ENCODE measurements at places on chromosomes 7 and 10.
A peak's percentile ranks its signal among the peaks of the same experiment; 100 is the strongest.

DNA sequence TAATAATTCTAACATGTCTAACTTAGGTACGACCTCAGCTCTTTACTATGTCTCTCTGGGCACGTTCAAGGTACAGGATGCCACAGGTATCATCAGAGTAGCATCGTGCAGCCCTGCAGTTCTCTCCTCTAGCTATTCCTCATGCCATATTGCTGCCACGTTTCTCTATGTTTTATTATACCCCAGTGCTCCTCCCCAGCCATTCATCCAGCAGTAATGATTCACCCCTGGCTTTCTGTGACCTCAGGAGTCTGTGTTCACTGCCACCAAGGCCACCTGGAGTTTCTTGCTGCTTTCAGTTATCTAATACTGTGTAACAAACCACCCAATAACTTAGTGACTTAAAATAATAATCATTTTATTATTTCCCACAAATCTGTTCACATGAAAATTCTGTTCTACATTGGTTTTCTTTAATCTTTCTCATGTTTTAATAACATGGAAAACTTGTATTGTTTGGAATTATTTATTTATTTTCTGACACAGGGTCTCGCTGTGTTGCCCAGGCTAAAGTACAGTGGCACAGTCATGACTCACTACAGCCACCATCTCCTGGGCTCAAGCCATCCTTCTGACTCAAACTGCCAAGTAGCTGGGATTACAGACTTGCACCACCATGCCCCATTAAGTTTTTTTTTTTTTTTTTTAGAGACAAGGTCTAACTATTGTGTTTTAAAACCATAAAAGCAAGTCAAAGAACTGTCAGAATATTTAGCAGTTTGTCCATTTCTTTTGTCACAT, 21.8 kb downstream of the REEP3 start:
- DNase-seq: no peak

GRCh38 chr7:121744877-121745276, 128.1 kb upstream of the PTPRZ1 start:
- DNase-seq: no peak

DNA sequence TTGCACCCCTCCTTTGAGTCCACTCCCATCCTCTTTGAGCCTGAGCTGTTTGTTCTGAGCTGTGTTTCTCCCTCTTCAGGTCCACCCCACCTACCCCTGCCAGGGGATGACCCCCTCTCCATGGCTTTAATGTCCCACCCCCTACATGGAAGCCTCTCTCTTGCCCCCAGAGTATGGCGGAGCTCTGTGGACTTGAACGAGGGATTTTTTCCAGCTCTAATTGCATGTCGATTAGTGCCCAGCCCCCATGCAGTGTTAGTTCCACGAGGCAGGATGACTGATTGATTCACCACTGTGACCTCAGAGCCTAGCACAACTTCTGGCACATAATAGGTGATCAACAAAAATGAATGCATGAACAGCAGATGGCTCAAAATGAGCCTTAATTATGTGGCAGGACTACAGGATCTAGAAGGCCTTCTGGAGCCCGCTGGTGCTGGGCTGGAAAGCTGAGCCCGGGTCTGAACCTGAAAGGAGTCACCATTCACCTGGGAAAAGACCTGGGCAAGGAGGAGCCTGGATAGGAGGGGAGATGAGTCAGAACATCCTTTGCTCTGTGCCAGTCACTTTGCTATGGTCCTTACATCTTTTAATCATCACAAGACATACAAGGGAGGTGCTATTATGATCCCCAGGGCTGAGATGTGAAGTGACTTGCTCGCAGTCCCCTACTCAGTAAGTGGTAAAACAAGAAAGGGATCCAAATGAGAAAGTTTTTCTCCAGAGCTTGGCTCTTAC, 17.1 kb upstream of the SLC18A2 start:
- no peak for DNase-seq

GRCh38 chr7:140155428-140155827, 21.4 kb downstream of the KDM7A start:
- DNase-seq: no peak

- DNase-seq: no peak
Observed at GRCh38 chr7:31663072-31663471, 23.9 kb upstream of the PPP1R17 start.

DNA sequence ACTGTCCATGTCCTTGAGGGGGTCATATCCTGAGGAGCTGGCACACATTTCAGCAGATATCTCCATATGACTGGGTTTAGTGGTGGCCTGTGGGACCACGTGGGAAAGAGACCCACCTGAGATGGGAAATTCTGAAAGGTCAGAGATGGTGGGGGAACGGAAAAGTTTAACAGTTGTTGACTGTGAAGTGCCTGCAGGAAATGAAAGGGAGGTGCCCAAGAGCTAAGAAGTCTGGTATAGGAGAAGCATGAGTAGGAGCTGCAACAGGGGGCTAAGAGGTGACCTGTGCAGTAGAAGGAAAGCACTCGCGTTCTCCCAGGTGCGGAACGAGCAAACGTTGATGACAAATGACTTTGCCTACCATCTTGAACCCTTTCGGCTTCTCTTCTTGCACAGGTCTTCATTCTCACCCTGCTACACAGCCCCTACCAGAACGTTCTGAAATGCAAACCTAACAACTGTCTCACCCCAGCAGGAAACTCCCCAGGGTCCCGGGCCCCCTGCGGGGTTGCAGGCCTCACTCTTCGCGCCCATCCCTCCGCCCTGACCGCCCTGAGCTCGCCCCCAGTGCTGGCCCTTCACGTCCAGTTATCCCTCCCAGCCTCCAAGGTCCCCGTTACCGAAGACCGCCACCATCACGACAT, 9.8 kb upstream of the FXYD4 start:
- no peak for DNase-seq

GRCh38 chr7:156635529-156636385, 4.8 kb upstream of the RNF32 start:
- DNase-seq: no peak

GRCh38 chr10:45454859-45455258, 80.8 kb downstream of the ALOX5 start:
- no peak for DNase-seq

DNA sequence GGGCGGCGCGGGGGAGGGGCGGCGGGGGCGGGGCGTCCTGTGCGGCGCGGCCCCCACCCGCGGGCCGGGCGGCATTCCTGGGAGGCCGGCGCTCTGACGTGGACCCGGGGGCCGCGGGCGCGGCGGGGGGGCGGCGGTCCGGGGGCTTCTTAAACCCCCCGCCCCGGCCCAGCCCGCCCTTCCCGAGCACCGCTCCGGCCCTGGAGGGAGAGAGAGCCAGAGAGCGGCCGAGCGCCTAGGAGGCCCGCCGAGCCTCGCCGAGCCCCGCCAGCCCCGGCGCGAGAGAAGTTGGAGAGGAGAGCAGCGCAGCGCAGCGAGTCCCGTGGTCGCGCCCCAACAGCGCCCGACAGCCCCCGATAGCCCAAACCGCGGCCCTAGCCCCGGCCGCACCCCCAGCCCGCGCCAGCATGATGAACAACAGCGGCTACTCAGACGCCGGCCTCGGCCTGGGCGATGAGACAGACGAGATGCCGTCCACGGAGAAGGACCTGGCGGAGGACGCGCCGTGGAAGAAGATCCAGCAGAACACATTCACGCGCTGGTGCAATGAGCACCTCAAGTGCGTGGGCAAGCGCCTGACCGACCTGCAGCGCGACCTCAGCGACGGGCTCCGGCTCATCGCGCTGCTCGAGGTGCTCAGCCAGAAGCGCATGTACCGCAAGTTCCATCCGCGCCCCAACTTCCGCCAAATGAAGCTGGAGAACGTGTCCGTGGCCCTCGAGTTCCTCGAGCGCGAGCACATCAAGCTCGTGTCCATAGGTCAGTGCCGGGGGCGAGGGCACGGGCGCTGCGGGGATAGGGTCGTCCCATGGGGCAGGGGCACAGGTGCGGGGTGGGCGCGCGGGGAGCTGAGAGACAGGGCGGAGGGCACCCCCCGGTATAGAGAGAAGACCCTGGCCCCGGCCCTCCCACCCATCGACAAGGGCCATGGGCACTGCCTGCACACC, at the start of gene FLNC:
FLNC (plus strand) TSS at position 176 of the 947 bp plus-strand sequence; CDS start at position 408, 232 bp downstream.
- no peak for DNase-seq

DNA sequence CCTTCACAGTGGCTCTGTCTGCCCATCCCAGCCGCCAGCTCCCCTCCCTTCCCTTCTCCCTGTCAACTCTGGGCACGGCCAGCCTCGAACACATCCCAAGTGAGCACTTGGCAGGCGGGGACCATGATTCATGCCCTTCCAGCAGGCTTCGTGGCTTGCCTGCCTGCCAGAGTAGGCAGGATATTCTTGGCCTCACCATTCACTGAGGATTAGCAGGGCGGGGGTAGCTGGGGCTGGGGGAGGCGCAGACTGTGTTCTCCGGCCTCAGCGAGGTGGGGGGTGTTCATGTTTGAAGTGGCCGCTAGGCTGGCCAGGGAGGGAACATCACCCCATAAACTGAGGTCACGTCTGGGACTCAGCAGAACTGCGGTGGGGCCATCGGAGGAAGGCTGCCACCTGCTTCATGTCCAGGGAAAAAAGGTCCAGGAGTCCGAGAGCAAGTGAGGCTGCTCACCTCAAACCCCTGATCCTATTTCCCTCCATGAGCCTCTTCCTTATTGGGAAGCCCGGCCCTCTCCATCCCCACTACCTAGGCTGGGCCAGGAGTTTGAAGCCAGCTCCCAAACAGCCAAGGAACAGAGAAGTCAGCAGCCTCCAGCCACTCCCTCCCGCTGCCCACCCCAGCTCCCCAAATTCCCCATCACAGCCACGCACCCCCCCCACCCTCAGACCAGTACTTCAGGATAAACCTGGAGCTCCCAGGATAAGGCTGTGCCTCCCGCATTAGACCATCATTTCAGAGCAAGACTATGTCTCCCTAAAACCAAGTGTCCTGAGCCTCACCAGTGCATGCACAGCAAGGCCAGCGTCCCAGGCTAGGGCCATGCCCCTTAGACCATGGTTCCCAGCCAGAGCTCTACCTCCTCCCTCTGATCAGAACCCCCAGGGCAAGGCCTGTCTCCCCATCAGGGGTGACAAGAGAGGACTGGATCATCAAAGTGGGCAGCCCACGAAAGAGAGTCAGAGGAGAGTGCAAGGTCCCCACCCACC, 42.8 kb upstream of the RABGEF1 start:
- DNase-seq: no peak

GRCh38 chr7:89002981-89003956, 207.7 kb upstream of the TEX47 start:
- peak; percentile 2 for DNase-seq

DNA sequence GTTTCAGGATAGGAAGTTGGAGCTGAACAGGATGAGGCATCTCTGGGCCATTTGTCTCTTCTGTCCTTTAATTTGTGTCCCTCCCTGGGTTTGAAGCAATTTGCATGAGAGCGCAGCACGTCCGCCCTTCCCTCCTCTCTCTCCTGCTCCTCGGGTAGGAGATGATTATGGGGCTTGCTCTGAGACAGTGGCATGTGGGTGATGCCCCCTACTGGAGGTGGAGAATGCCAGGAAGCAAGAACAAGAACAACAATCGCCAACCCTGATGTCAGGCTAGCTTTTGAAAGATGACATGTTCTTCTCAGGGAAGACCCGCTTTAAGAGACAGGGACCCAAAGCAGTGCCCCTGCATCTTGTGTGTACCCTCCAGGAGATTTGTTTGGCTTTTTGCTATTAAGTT, 63.9 kb upstream of the LOXL4 start:
- DNase-seq: no peak

- peak; percentile 10 for DNase-seq
Observed at GRCh38 chr10:89029785-89030437, 39.3 kb downstream of the FAS start.

DNA sequence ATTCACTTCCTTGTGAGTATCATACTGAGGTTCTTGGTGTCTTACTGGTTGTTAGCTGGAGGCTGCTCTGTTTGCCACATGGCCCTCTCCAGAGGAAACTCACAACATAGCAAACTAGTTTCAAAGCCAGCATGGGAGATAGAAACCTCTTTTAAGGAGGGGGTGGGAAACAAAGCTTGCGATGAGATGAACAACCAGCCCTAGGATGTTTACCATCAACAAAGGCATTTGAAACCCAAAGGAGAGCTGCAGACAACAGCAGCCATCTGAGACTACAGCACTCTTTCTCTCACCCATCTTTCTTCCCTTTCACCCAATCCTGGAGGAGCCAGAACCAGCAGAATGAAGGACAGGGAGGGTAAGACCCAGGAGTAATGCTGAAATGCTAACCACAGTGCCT, 182.1 kb downstream of the NEBL start:
- DNase-seq: no peak

- DNase-seq: no peak
Observed at GRCh38 chr7:96183163-96183670, 138.7 kb downstream of the SLC25A13 start.

DNA sequence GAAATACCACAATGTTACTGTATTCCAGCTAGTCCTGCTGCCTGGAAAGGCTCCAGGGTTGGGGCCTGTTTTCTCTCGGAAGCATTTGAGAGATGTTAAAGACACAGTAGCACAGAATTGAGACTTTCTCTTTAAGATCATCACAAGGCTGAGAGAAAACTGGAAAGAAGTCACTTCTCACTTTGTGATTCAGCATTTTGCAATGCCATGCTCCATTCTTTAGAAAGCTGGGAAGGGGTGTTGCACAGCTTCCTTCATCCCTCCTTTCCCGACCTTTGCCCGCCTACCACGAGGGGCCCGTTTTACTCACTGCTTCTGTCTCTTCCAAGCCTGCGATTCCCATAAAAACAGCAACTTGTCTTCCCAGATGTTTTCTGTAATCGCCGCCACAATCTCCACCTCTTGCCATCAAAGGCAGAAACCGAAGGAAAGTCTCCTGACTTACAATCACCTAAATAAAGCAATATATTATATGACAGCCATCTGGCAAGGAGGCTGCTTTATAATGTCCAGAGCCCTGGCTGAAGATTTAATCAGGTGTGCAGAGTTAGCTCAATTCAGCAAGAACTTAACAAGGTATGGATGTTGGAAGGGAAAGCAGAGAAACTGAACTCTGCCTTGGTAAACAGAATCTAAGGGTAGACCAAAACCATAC, 18.9 kb downstream of the NOD1 start:
- no peak for DNase-seq

- no peak for DNase-seq
Observed at GRCh38 chr7:128112018-128112780, 81.0 kb upstream of the LRRC4 start.

DNA sequence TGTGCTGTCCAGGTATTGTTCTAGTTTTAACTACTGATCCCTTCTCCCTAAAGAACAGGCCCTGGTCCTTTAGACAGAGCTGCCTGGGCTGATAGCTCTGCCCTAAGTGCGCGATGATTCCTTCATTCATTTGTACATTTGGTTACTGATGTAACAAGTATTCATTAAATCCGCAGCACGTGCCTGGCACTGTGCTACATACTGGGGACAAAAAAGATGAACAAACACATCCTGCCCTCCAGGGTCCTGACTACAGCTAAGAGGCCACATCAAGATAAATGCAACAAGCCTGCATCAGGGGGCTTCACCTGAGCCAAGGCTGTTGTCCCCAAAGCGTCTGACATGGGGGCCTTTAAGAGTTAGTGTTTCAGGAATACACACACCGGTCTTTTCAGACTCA, 99.0 kb upstream of the PODXL start:
- no peak for DNase-seq

Data from GM19239 (cell line).